Activated B cell treated with CpG ODN at 0.5 μM for 24 hours (primary cell): ENCODE measurements at places on chromosomes 7 and 10. TPM values are rescaled to one million over a fixed set of nuclear protein-coding genes. Genes with fewer than 3 reads are reported as not detected.

The TRIL gene
- not detected in 2 replicates for total RNA-seq

DNA sequence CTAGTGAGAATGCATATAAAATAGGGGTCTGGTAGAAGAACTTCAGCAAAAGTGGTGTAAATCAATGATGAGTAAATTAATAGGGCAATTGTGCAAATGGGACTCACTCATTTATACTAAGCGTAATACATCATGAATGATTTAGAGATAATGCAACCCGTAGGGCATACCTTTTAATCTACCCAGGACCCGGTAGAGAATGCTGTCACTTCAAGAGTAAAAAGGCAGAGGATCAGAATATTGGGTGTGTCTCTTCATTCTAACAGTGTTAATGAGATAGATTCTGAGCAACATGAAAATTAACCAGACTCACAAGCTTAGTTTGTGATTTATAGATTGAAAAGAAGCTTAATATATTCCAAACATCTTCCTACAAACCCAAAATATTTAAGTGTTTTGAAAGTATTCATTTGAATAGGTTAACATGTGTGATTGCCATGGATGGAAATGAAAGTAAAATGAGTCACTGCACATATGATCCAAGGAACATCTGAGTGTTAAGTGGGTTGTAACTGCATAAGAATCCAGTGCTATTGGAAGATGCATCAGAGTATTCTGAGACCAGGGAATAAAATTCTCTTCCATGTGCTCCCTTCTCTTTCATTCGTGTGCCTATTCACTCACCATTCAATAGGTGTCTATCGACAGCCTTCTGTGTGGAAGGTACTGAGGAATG, 690.6 kb downstream of the AUTS2 start:
- no peaks in the 10 kb centered on the region for H3K4me1 ChIP-seq
- no peak overlapping the region for H3K27ac ChIP-seq
- no peaks in the 10 kb centered on the region for H3K27me3 ChIP-seq
- no peak for DNase-seq
- no peak overlapping the region for H3K4me3 ChIP-seq

DNA sequence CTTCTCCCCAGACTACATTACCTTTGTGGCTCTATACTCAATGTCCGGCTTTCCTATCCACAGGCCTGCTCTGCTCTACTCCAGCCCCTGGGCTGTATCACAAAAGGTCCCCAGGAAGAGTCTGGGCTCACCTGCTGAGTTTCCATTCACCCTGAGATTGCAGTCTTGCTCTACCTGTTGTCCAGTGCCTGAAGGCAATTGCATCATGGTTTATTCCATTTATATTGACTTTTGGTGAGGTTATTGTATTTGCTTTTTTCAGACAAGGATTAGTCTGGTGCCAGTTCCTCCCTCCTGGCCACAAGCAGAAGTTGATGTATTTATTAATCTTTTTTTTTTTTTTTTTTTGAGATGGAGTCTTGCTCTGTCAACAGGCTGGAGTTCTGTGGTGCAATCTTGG, 273.1 kb downstream of the XPNPEP1 start:
- H3K27me3 ChIP-seq, result no peaks in the 10 kb centered on the region
- no peak overlapping the region for H3K27ac ChIP-seq
- no peaks in the 10 kb centered on the region for H3K4me1 ChIP-seq
- DNase-seq, result no peak
- no peak overlapping the region for H3K4me3 ChIP-seq

DNA sequence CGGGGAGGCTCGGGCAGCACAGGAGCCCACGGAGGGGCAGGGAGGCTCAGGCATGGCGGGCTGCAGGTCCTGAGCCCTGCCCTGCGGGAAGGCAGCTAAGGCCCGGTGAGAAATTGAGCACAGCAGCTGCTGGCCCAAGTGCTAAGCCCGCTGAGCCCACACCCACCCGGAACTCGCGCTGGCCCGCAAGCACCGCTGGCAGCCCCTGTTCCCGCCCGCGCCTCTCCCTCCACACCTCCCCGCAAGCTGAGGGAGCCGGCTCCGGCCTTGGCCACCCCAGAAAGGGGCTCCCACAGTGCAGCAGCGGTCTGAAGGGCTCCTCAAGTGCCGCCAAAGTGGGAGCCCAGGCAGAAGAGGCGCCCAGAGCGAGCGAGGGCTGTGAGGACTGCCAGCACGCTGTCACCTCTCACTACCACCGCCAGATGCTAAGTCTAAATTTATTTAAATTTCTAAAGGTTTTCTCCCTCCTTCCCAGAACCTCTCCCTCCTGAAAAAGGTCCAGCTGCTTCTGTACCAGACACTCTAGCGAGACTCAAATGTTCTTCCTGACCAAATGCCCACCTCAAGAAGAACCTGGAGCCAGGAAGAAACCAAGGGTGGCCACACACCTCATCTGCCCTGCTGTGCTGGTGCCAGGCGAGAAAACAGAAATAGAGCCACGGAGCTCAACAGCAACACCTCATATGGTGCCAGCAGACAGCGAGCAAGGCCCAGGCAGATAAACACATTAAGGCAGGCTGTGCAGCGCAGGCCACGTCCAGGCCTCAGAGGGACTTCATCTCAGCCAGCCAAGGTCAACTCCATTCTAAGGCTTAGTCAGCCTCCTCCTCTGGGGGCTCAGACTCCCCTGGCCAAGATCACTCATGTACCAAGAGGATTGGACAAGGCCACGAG, 47.0 kb downstream of the KCNMA1 start:
- peaks cover 8% of the 10 kb centered on the region for H3K4me1 ChIP-seq
- no peak for DNase-seq
- no peaks in the 10 kb centered on the region for H3K27me3 ChIP-seq
- no peak overlapping the region for H3K4me3 ChIP-seq
- no peak overlapping the region for H3K27ac ChIP-seq
- H3K36me3 ChIP-seq, result no peaks in the 10 kb centered on the region

DNA sequence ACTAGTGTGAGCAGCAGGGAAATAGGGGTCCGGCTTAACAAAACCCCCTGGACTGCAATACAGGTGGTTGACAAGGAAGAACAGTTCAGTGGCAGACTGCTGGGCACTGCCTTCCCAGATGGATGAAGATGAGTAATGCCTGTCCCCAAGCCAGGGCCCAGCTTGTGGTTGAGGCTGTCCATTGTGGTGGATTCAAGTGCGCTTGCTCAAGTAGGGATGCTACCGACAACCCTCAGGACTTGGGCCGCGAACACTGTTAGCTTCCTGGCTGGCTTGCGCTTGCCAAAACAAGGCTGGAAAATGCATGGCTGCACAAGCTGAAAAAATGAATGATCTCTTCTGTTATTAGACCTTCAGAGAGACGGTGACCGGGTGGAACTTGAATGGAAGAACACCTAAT, 116.1 kb upstream of the ACBD5 start:
- no peak overlapping the region for H3K4me3 ChIP-seq
- no peaks in the 10 kb centered on the region for H3K36me3 ChIP-seq
- no peaks in the 10 kb centered on the region for H3K27me3 ChIP-seq
- DNase-seq, result no peak
- H3K4me1 ChIP-seq, result peaks cover 24% of the 10 kb centered on the region
- no peak overlapping the region for H3K27ac ChIP-seq

The ZNF736 gene
- 54.4 and 71.6 TPM in 2 replicates for total RNA-seq

- no peaks in the 10 kb centered on the region for H3K27me3 ChIP-seq
- no peak overlapping the region for H3K4me3 ChIP-seq
- no peak overlapping the region for H3K27ac ChIP-seq
These were observed 129.3 kb downstream of the RNF216 start for GRCh38 chr7:5652118-5652517.

DNA sequence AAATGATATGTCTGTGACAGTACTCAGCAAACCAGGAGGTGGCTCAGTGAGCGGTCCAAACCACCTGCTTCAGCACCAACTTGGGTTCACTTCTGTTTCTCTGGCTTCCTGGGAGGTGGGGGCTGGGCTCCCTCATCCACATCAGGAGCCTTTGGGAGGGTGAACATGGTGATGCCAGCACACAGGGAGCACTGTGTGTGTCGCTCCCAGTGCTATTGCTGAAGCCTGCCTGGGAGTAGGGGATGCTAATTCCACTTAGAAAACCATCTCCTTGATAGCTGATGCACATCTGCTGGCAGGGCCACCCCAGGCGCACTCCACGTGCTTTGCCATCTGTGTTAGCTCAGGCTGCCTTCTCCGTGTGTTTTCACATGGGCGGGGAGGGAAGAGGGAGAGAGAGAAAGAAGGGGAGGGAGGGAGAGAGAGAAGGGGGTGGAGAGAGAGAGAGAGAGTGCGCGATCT, 58.0 kb downstream of the RAMP3 start:
- no peaks in the 10 kb centered on the region for H3K36me3 ChIP-seq
- H3K4me3 ChIP-seq, result no peak overlapping the region
- H3K27me3 ChIP-seq, result peaks cover 29% of the 10 kb centered on the region
- DNase-seq, result no peak

The WNT8B gene
- total RNA-seq, result not detected in 2 replicates

GRCh38 chr7:127873715-127874636, 157.3 kb downstream of the LRRC4 start:
- no peak for DNase-seq
- H3K4me3 ChIP-seq, result no peak overlapping the region
- no peaks in the 10 kb centered on the region for H3K27me3 ChIP-seq
- H3K36me3 ChIP-seq, result peaks cover 9% of the 10 kb centered on the region
- H3K27ac ChIP-seq, result no peak overlapping the region
- H3K4me1 ChIP-seq, result peaks cover 27% of the 10 kb centered on the region

DNA sequence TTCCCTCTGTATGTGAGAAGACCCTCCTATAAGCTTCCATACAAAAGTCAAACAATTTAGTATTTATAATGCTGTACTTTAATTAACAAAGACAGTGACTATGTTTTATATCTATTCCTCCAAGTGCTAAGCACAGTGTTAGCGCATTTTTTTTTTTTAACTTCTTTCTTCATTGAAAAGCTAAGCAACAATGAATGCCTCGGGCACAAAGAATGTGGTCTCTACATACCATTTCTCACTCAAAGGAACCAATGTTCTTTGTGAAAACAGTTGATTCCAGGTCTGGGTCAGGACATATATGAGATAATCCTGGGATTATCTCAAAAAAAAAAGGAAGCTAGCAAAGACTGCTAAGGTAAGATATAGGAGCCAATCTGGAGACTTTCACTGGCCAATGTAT, 26.2 kb upstream of the REEP3 start:
- H3K4me3 ChIP-seq, result no peak overlapping the region
- no peak overlapping the region for H3K27ac ChIP-seq
- peaks cover 24% of the 10 kb centered on the region for H3K4me1 ChIP-seq
- DNase-seq, result no peak
- H3K36me3 ChIP-seq, result peaks cover 4% of the 10 kb centered on the region

The ZNF425 gene
- total RNA-seq, result 1.4 and 1.9 TPM in 2 replicates

The SVOPL gene
- not detected in 2 replicates for total RNA-seq

DNA sequence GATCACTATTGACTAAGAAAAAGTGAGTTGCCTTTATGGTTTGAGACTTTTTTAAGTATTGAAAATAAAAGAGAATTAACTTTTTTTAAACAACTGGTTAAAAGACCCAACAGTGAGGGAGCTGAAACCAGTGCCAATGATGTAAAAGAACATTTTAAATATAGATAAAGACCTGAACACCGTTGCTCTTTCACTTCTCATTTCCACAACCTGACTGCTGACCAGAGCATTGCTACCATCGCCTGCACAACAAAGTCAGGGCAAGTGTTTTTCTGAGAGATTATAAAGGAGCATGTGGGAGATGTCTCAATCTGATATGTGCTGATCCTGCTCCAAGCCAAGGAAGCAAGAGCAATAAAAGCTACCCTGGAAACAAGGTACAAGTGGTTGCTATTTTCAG, 34.7 kb downstream of the IMMP2L start:
- no peak for DNase-seq
- no peak overlapping the region for H3K4me3 ChIP-seq
- H3K36me3 ChIP-seq, result no peaks in the 10 kb centered on the region
- H3K27me3 ChIP-seq, result no peaks in the 10 kb centered on the region

DNA sequence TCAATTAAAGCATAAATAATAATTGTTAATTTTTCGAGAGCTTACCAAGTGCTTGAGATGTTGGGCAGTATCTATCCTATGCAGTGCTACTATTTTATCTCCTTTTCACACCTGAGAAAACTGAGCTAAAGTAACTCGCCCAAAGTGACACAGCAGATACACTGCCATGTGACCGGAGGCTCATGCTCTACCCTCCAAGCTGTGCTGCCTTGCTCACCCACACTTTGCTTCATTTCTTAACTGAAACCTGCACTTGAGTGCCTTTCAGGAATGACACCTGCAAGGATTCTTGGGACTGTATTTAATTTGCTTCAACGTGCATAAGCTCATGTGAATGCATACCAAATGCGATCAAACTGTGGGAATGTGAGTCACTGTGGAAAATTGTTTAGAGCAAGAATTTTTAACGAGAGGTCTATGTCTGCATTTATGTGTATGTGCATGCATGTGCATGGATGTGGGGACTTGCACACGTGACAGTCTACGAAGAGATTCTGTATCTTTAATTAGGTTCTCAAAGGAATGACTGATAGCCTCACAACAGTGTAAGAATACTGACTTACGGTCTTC, 119.2 kb downstream of the ADCYAP1R1 start:
- DNase-seq, result no peak
- no peak overlapping the region for H3K4me3 ChIP-seq
- H3K27me3 ChIP-seq, result peaks cover 8% of the 10 kb centered on the region
- no peaks in the 10 kb centered on the region for H3K4me1 ChIP-seq

The LBX1 gene
- not detected in 2 replicates for total RNA-seq

- H3K27me3 ChIP-seq, result peaks cover 10% of the 10 kb centered on the region
- H3K36me3 ChIP-seq, result no peaks in the 10 kb centered on the region
- H3K4me3 ChIP-seq, result no peak overlapping the region
- no peak for DNase-seq
- no peak overlapping the region for H3K27ac ChIP-seq
These were observed 200.0 kb upstream of the AGK start for GRCh38 chr7:141351175-141351574.

The EN2 gene
- total RNA-seq, result not detected in 2 replicates

GRCh38 chr7:148291799-148292198, 298.8 kb upstream of the C7orf33 start:
- H3K27me3 ChIP-seq, result no peaks in the 10 kb centered on the region
- peaks cover 50% of the 10 kb centered on the region for H3K4me1 ChIP-seq
- no peak overlapping the region for H3K4me3 ChIP-seq
- H3K36me3 ChIP-seq, result no peaks in the 10 kb centered on the region
- H3K27ac ChIP-seq, result no peak overlapping the region
- DNase-seq, result no peak

The OR13A1 gene
- total RNA-seq, result 0.34 and 0.53 TPM in 2 replicates

The CYP26A1 gene
- 0.13 TPM in 1 of 2 replicates, not detected in the other for total RNA-seq

- no peak for DNase-seq
- H3K4me1 ChIP-seq, result peaks cover 4% of the 10 kb centered on the region
- H3K27me3 ChIP-seq, result no peaks in the 10 kb centered on the region
- H3K27ac ChIP-seq, result no peak overlapping the region
These were observed 25.0 kb downstream of the ZNF487 start for GRCh38 chr10:43461950-43462349.

DNA sequence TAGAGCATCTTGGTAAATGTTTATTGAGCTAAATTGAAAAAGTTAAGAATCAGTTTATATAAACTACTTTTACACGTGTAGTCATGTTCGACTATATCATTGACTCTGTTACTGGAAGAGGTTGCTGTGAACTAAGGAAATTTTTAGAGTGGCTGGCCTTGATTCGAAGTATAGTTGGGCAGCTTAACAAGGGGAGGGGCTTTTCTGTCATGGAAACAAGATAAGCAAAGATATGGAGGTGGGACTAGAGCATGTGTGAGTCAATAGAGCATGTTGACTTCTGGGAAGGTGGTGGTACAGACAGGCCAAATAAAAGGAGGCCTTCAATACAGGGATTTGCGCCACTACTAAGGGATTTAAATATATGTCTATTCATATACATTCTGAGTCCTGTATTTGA, 7.6 kb downstream of the ATP5F1C start:
- H3K27me3 ChIP-seq, result no peaks in the 10 kb centered on the region
- no peak overlapping the region for H3K27ac ChIP-seq
- no peak for DNase-seq
- H3K4me1 ChIP-seq, result peaks cover 39% of the 10 kb centered on the region

The CCL24 gene
- total RNA-seq, result 0.81 and 1.2 TPM in 2 replicates
